ENCODE measurements at places on chromosomes 6 and 20.

DNA sequence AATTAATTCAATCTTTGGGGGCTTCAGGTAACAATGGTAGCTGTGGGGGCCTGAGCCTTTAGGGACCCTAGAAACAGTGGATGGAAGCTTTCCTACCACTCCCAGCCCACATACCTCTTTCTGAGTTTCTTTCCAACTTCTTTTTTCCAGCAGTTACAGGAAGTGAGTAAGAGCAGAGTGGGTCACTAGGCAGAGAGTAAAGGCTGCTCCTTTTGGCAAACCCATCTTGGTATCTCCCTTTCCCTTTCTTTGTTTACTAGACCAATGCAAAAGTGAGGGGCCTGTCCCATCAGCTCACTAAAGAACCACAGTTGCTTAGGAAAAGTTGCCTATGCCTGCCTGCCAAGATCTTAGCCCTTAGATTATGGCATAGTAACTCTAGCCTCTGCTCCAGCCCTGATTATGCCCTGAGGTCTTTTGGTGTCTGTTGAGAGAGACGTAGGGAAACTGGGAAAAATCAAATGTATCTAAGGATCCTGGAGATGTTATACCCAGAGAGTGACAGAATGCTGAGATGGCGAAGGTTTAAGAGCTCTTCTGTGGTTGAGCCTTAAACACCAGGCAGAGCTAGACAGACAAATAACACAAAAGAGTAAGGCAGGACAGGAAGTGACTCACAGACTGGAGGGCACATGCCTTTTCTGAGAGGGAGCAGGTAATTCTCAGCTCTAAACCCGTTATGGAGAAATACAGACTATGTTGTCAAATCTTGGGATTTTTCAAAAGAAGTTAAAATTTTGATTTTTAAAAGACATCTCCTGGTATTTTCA is 31.3 kb downstream of the TRMT6 start:
- DNase-seq, result no peak

GRCh38 chr6:14487625-14488024 is 370.1 kb downstream of the CD83 start:
- DNase-seq, result no peak

DNA sequence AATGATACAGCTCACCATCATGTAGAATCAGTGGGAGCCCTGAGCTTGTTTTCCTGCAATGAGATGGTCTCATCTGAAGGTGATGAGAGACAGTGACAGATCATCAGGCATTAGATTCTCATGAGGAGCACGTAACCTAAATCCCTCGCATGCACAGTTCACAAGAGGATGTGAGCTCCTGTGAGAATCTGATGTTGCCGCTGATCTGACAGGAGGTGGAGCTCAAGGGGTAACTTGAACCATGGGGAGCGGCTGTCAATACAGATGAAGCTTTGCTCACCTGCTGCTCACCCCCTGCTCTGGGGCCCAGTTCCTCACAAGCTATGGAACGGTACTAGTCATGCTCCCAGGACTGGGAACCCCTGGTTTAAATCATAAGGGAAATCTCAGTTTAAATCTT is 89.2 kb downstream of the THBS2 start:
- DNase-seq, result no peak

GRCh38 chr20:20092827-20093226 is 40.5 kb downstream of the CFAP61 start:
- no peak for DNase-seq

DNA sequence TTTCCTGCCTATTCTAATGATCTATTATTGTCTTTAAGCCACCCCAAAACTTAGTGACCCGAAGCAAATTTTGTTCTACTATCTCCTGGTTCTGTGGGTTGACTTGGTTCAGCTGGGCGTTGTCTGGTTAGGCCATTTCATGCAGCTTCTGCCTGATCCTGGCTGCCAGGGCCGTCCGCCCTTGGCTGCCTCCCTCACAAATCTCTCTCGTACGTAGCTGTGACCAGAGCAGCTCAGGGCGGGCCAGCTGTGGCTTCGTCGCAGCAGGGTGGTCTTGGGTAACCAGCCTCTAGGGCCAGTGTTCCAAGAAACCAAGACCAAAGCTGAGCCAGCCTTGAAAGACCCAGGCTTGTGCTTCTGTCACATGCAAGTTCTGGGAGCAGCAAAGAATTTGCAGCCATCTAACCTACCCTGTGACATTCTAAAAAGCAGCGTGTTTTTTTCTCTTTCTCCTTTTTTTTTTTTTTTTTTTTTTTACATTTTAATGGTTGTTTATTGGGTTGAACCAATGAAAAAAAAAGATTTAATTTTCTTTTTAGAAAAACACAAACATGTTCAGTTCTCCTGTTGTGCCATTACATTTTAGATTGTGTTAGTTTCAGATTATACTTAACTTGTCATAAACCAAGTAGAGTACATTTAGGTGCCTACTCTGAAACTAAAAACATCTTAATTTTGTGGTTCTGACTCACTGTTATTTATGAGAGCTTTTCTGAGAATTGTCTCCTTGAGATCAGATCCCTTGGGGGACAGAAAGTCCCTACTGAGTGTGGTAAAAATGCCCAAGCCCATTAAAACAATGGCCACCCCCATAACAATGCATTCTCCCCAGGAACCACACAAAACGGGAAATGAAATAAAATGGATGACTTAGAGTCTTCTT is 83.9 kb downstream of the ZDHHC14 start:
- DNase-seq, result no peak

DNA sequence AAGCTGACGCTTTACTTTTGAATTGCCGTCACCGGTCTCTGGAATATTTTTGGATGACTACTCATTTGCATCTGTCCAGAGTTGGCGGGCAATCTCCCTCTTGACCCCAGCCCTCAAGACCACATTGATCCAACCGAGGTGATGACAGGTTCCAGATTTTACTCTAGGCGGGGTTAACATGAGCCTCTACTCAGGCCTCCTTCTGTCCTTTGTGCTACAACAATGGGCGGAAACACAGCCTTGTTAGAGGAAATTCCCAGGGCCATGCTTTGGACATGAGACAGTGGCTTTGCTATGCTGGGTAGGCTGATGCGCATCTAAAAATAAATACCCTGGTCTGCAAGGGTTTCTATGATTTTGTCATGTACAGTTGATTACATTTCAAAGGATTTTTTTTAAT is 27.0 kb upstream of the ADGRF5 start:
- DNase-seq, result no peak

GRCh38 chr6:104955927-104956730 is 778 bp upstream of the LIN28B start:
- DNase-seq, result no peak

GRCh38 chr6:26124781-26125685 is 37.8 kb downstream of the HFE start:
- no peak for DNase-seq

GRCh38 chr6:3406362-3406821 is 50.5 kb downstream of the SLC22A23 start:
- no peak for DNase-seq

- DNase-seq, result no peak
Observed at GRCh38 chr6:153959276-153959675, 79.8 kb upstream of the OPRM1 start.

GRCh38 chr6:82511546-82511945 is 147.9 kb downstream of the TPBG start:
- no peak for DNase-seq

DNA sequence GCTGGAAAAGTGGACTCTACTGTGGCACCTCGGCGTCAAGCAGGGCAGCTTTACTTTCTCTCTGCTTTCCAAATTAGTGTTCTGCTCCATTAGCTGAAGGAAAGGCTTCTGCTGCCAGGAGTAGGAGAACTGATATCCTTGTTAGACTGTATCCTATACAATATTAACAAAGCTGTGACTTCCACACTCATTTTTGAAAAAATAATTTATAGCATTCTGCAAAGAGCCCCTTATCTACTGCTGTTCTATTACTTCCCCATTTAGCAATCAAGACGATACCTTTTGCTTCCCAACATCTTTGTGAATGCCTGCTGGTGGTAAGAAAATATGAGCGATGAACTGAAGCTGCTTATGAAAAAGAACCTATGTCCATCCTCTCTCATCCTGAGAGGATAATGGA is 151.1 kb downstream of the UBE3D start:
- no peak for DNase-seq

GRCh38 chr6:34195726-34196115 is 41.0 kb upstream of the HMGA1 start:
- DNase-seq, result no peak

GRCh38 chr6:21158873-21159272 is 434.7 kb upstream of the SOX4 start:
- no peak for DNase-seq

DNA sequence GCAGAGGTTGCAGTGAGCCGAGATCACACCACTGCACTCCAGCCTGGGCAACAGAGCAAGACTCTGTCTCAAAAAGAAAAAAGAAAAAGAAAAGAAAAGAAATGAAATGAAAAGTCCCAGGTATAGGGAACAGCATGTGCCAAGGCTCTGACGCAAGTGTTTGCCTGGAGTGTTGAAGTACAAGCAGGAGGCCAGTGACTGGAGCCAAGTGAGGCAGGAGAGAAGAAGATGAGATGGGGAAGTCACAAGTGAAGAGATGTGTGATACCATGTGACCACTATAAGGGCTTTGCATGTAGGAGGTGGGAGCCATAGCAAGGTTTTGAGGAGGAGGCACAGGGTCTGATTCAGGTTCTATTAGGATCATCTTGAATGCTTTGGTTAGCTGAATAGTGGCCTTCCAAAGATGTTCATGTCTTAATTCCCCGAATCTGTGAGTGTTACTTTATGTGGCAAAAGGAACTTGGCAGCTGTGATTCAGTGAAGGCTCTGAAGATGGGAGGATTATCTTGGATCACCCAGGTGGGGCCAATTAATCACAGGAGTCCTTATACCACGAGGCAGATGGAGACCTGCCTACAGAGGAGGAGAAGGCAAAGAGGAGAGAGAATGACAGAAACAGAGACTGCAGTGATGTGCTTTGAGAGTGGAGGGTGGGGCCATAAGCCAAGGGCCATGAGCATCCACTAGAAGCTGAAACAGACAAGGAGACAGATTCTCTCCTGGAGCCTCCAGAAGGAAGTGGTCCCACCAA is 91.1 kb upstream of the PTPN1 start:
- no peak for DNase-seq

DNA sequence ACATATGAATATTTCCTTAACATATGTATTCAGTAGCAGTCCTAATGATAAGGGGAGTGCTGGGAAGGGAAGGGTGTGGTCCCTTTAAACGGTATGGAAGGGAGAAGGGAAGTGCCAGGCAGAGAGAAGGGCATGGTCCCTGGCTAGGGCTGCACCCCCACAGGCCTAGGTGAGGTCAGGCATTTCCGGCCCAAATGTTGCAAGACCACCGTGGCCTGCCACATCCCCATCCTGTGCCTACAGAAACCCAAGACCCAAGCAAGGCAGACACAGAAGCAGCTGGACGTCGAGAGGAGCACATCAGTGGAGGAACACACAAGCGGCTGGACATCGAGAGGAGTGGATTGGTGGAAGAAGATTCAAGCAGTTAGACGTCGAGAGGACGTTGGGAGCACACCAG is 5.9 kb downstream of the RRAGD start:
- no peak for DNase-seq

GRCh38 chr6:30769853-30770524 is 25.6 kb upstream of the IER3 start:
- DNase-seq, result no peak

DNA sequence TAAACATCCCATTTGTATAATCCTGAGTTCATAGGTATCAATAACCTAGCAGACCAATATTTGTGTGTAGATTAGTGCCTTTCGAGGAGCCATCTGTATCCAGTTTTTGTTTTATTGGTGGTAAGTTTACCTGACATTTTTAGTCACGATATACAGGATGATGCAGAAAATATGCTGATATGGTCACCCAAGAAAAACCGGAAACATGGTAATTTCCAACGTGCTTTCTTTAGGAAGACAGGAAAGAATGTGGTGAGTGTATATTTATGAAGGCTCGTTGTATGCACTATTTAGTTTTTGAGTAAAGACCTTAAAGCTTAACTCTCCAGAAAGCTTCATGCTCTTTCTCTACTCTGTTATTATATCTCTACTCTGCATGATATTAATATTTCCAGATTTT is 180.2 kb upstream of the PHACTR1 start:
- DNase-seq, result no peak

- no peak for DNase-seq
Observed at GRCh38 chr6:36897609-36898008, 11.9 kb downstream of the C6orf89 start.

- no peak for DNase-seq
Observed at GRCh38 chr6:167968091-167968490, 29.4 kb upstream of the KIF25 start.

GRCh38 chr20:3659492-3660261 is 3.5 kb downstream of the GFRA4 start:
- no peak for DNase-seq

GRCh38 chr6:128397996-128398395 is 122.4 kb downstream of the PTPRK start:
- no peak for DNase-seq

DNA sequence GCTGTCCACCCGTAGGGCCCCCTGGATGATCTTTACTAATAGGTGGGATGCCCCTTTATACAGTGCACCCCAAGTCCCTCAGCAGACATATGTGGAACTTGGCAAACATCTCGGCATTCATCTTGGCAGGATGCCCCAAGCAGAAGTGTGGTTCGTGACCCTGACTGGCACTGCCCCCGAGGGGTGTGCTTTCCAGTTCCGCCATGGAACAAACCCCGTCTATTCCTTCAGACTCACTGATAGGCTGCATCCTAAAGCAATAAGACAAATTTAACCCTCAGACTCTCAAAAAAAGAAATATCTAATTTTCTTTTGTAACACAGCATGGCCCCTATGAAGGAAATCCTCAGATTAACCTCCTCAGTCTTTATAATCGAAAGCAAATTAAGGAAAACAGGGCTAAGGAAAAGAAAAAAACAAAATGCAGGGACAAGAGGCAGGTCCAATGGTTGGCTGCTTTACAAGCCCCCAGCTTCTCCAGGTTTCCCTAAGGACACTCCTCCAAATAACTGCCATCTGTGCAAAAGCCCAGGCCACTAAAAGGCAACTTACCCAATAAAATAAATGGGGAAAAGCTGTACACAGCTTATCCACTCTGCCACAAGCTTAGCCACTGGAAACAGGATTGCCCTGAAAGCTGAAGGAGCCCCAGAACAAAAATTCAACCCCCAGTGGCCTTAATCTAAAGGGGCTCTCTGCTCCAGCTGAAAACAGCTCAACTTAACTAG is 30.5 kb upstream of the RIPK1 start:
- no peak for DNase-seq

DNA sequence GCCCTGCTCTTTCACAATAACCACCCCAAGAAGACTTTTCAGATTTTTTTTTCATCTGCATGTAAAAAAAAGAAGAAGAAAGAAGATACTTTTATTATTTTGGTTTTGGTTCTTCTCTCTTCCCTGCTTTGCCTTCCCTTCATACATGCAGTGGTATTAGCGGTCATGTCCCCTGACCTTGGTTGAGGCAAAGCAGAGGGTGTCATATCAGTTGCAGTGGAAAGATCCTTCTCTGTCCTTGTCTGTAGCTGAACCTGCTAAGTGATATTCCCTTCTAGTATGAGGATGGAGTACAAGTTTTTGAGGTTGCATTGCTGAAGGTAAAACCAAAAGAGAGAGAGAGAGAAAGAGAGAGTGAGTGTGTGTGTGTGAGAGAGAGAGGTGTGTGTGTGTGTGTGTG is 345.7 kb downstream of the UTRN start:
- DNase-seq, result no peak

All from stimulated activated CD4-positive, alpha-beta T cell treated with anti-CD3 and anti-CD28 coated beads, TNF-alpha, amount 100 ng/mL, for 4 hours (primary cell).